ENCODE measurements at places on chromosomes 2 and 18. TPM values are rescaled to one million over a fixed set of nuclear protein-coding genes. Genes with fewer than 3 reads are reported as not detected.

DNA sequence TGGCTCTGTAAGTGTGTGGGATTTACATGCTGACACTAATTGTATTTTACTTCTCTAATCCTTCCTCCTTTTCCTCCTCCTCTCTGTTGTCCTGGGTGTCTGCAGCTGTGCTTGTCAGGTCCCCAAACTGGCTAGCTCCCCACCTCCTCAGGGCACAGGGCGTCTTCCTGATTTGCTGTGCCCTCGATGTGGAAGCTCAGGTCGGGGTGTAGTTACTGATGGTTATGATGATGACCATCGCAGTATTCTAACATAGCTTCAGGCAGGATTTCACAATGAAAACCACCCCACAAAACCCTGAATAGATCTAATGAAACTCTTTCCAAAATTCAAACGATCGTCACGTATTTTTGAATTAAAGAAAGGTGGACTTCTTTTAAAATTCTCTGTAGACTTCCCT, 428.4 kb downstream of the TGIF1 start:
- no peak for DNase-seq

DNA sequence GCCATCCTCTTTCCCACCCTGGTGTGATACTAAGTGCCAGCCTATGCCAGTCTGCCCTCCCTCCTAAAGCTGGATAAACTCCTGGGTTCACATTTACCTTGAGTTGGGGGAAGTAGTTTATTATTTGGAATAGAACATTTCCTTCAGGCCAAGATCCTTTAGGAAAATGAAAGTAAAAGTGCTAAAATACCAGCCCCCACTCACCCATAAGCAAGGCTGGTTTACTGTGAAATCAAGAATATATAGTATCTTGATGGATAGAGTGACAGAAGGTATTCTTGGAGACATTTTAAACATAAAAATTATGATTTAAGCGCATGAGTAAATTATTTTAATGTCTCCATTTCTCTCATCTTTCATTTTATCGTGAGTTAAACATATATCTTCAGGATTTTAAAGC, 27.1 kb downstream of the ZNF532 start:
- DNase-seq: no peak

DNA sequence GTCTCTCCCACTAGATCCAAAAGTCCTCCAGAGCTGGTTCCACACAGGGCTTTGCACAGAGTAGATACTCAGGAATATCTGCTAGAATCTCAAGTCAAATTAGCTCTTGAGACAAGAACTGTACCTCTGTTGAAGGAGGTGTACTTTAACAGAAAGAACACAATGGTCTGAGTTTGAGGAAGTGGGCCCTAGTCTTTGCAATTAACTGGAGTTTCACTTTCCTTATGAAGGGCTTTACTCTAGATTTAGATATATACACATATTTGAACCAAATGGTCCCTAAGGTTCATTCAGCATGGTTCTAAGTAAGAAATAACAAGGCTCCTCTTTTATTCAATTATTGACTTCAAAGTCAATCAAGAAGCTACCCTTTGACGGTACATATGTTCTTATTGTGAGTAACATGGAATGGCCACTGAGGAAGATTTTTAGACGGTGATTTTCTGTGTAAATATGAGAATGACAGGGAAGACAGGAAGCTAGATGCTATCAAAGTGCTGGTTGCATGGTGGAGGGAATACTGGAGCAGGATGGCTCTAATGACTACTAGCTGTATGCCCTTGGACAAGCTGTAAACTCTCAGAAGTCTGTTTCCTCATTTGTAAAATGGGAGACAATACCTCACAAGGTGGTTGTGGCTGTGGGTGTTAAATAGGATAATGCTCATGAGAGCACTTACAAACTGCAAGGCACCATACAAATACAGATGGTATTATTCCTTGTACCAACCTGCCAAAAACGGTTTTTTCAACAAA, 73.5 kb upstream of the SERTAD2 start:
- no peak for DNase-seq

DNA sequence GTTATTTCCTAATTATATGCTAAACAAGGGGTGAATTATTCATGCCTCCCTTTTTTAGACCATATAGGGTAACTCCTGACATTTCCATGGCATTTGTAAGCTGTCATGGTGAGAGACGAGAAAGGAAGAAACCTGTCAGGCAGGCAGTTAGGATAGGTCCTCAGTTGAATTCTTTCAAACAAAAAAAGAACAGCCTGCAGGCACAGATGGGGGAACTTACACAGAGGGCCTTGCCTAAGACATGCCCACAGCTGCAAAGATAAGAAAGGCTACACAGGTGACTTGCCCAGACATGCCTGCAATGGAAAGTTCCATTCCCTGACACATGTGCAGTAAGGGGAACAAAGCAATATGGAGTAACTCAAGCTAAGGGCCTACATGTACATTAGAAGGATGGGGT, 128.1 kb downstream of the TMEM163 start:
- no peak for DNase-seq

DNA sequence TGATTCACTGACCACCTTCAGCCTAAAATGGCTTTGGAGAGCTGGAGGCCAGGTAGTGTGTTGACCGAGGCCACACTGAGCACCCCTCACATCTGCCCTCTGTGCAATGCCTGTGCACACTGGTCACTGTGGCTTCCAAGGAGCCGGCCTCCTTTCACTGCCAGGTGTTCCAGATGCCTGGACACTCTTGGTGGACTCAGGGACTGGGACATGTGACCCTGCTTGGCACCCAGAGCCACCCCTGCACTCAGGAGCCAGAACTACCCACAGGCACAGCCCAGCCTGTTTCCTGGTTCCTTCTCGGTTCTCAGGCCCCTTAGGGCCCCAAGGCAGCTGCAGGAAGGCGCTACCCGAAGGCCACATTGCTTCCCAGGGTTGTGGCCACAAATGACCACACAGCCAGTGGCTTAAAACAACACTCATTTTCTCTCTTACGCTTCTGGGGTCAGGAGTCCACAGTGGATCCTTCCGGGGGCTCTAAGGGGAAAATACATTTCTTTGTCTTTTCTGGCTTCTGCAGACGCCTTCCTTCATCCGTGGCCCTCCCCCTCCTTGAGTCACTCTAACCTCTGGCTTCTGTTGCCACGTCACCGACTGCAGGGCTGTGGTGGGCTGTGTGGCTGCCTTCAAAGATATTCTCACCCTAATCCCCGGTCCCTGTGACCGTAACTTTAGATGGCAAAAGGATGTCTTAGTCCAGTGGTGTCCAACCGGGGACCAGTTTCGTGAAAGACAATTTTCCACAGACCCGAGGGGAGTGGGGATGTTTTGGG, 78.6 kb downstream of the ASB1 start:
- peak; percentile 52 for DNase-seq

DNA sequence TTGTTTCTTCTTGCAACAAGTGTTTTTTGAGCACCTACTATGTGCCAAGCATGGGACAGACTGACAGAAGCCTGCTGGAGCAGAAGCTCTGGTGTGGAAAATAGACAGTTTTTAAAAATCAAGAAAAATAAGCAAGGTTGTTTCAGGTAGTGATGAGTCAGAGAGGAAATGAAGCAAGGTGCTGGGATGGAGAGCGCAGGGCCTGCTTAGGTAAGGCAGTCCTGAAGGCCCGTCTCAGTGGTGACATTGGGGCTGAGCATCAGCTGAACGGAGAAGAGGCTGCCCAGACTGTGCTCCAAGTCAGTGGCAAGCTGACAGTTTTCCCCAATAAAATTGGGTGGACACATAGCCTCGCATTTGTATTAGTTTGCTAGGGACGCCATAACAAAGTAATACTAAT, 263.6 kb downstream of the SS18 start:
- no peak for DNase-seq

DNA sequence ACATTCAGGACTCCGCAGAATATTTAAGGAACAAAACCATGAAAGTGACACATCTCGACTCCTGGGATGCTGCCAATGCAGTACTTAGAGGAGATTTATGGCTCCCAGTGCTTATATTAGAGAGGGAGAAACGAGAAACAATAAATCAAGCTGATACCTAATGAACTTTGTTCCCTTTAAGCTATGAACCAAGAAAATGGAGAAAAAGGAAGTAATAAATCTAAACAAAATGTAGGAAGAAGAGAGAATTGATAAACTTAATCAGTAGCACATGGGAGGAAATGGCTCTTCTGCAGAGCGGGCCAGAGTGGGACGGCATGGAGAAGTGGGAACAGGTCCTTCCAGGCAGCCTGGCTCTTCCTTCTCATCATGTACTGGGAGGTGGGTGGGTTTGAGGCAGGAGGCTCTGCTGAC, 42.7 kb downstream of the NPPC start:
- DNase-seq: no peak

- DNase-seq: no peak
Measured at GRCh38 chr2:58427572-58428095, 186.5 kb upstream of the FANCL start.

The SPR gene
- total RNA-seq: 44.1 TPM

The MEIS1 gene
- 48.0 TPM for total RNA-seq

The C2orf78 gene
- not detected for total RNA-seq

The CYRIA gene
- total RNA-seq: 24.2 TPM

The TRPM8 gene
- not detected for total RNA-seq

The DOK1 gene
- 35.7 TPM for total RNA-seq

The RPE gene
- 47.7 TPM for total RNA-seq

The RNF144A gene
- total RNA-seq: 16.0 TPM

Data from upper lobe of right lung (tissue), 1 donor.